ENCODE measurements at places on chromosomes 6 and 20.

- DNase-seq: no peak
These were observed 97.3 kb upstream of the OPRM1 start for GRCh38 chr6:153941768-153942167.

- no peak for DNase-seq
These were observed 7.2 kb downstream of the FOXC1 start for GRCh38 chr6:1616701-1617463.

DNA sequence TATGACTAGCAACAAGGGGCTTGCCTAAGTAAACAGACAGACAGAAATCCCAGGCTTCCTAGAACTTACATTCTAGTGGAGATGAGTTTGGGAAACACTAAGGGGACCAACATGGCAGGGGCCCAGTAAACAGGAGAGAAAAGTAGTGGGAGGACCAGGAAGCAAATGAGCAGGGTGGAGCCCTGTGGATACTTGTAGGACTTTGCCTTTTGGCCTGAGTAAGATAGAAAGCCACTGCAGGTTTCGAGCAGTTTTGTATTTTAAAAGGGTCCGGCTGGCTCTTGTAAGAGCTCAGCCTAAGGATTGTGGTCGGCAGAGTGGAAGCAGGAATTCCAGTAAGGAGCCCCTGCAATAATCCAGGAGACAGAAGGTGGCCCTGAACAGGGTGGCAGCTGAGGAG is 125.5 kb downstream of the MAP3K7 start:
- DNase-seq: no peak

DNA sequence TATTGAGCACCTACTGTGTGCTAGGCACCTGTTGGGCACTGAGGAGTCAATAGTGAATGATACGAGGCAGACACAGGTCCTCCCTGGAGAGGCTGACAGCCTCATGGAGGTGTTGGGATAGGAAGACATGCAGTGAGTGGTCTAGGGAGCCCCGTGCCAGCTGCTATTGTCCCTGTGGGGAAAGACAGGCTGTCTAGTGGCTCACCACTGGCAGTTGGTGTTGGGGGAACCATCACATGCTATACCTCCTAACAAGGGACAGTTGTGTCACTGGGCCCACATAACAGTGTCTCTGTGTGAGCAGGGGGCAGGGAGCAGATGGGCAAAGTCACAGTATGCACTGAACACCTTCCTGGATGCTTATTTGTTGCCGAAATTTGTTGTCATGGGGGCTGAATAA is 45.9 kb upstream of the CTNNBL1 start:
- DNase-seq: no peak

- no peak for DNase-seq
These were observed 17.3 kb upstream of the KIAA1586 start for GRCh38 chr6:57029213-57029612.

- DNase-seq: no peak
These were observed 123.9 kb upstream of the FOXO3 start for GRCh38 chr6:108436771-108437170.

- no peak for DNase-seq
These were observed 28.8 kb upstream of the TOP1 start for GRCh38 chr20:40999841-41000240.
